ENCODE measurements at places on chromosomes 7 and 10.

- no peak for DNase-seq
These were observed 32.5 kb downstream of the CPXM2 start for GRCh38 chr10:123858907-123859652.

DNA sequence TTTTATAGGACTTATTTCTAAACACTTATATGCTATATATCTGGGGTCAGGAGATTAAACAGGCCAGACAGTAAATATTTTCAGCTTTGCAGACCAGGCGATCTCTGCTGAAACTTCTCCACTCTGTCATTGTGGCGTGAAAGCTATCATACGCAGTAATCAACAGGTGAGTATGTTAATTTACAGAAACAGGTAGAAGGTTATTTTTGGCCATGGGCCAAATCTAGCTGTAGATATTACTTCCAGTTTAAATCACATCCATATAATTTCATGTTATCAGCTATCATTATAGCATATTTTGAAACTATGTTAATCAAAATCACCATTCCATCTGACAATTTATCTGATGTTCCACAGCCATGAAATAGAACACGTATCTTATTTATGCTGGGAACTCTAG is 67.8 kb downstream of the GPR37 start:
- no peak for DNase-seq

- DNase-seq: peak; percentile 59
These were observed 10.9 kb downstream of the CDHR1 start for GRCh38 chr10:84205049-84205852.

DNA sequence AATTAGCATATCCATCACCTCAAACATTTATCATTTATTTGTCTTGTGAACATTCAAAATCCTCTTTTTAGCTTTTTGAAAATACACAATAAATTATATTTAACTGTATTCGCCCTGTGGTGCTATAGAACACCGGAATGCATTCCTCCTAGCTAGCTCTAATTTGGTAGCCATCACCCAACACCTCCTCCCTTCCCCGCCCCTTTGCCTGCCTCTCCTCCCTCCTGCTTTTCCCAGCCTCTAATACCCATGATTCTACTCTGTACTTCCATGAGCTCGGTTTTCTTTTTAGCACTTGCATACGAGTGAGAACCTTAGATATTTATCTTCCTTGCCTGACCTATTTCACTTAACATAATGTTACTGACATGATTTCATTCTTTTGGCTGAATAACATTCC is 80.1 kb downstream of the ANKRD26 start:
- DNase-seq: no peak

GRCh38 chr7:138086563-138087270 is 10.5 kb downstream of the AKR1D1 start:
- no peak for DNase-seq

GRCh38 chr7:73773700-73774517 is 3.8 kb upstream of the CLDN3 start:
- no peak for DNase-seq

DNA sequence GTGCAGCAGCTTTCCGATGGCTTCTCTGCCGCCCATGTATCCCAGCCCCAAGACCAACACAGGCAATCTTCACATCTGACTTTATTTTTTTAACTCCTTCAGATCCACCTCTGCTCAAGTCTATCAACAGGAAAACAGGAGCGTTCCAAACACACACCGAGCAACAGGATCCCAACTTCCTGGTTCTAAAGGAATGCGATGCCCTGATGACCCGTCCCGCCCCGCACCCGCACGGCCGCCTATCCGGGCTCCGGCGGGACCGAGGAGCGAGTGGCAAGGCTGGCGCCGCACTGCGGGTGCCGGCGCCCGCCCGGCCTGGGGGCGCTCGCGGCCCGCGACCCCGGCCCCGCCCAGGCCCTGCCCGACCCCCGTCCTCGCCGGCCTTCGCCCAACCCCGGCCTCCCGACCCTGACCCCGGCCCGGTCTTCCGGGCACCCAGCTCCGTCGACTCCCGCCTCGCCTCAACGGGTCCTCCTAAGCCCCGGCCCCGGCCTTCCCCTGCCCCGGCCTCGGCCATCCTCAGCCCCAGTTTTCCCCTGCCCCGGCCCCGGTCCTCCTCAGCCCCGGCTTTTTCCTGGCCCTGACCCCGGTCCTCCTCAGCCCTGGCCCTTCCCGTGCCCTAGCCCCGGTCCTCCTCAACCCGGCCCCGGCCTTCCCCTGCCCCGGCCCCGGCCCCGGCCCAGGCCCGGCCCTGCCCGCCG is 730 bp downstream of the LARP4B start:
- no peak for DNase-seq

DNA sequence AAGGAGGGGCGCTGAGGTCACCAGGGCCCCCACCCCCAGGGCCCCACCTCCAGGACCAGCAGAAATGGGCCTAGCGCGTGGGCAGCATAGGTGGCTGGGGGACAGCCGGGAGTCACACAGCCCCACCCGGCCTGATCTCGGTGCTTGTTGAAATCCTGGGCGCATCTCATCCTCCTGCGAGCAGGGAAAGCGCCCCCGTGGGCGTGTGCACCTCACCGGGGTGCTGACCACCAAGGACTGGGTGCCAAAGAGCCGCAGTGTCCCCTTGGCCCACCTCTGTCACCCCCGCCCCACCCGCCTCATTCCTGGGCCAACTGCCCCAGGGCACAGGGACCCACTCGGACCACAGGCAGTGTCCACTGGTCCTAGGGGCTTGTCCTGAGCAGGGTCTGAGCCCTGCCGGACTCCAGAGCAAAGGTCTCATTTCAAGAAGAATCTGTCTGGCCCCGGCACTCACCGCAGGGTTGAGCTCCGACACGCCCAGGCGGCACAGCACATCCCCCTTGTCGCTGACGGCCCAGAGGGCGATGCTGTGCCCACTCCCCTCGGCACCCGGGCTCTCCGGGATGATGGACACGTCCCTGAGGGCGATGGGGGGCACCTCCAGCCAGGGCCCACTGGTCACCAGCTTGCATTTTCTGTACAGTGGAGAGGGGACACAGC is 11.4 kb downstream of the BHLHA15 start:
- no peak for DNase-seq

- DNase-seq: no peak
These were observed 422.8 kb downstream of the GLRX3 start for GRCh38 chr10:130558746-130559546.
